ENCODE measurements at places on chromosomes 1 and 21.

- DNase-seq = no peak
These were observed 217.6 kb upstream of the SAMSN1 start for GRCh38 chr21:14763695-14764064.

- DNase-seq = no peak
These were observed 32.9 kb downstream of the VWA5B1 start for GRCh38 chr1:20323613-20323920.

- no peak for DNase-seq
These were observed 26.8 kb downstream of the SESN2 start for GRCh38 chr1:28286111-28286510.

- no peak for DNase-seq
These were observed 248.8 kb upstream of the FOXD3 start for GRCh38 chr1:63073309-63074306.

Measured in ACHN (cell line).